Activated naive CD4-positive, alpha-beta T cell (primary cell): ENCODE measurements at places on chromosomes 6 and 20.
A peak's percentile ranks its signal among the peaks of the same experiment; 100 is the strongest.

DNA sequence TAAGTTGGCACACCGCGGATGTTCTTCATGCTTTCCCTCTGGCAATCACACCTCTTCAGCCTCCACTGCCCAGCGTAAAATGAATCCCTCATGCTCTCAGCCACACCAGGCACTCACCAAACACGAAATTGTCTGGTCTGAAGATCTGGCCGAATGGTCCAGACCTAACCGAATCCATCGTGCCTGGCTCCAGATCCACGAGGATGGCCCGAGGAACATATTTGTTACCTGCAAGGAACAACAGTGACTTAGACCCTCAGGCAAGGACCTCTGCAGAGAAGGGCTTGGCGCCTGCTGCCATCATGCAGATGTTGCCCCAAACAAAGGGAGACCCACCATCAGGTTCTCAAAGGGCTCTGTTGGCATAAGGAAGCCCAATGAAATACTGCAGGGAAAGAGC is 1.4 kb downstream of the TUBB2B start:
- no peak for DNase-seq

- DNase-seq, result no peak
These were observed 93.8 kb upstream of the MARCKS start for GRCh38 chr6:113763311-113763766.

GRCh38 chr6:18400831-18401446 is 13.8 kb downstream of the RNF144B start:
- no peak for DNase-seq

GRCh38 chr20:22920898-22921297 is 114.2 kb upstream of the SSTR4 start:
- DNase-seq, result no peak

GRCh38 chr20:3714092-3714491 is 1.7 kb upstream of the SIGLEC1 start:
- DNase-seq, result no peak

DNA sequence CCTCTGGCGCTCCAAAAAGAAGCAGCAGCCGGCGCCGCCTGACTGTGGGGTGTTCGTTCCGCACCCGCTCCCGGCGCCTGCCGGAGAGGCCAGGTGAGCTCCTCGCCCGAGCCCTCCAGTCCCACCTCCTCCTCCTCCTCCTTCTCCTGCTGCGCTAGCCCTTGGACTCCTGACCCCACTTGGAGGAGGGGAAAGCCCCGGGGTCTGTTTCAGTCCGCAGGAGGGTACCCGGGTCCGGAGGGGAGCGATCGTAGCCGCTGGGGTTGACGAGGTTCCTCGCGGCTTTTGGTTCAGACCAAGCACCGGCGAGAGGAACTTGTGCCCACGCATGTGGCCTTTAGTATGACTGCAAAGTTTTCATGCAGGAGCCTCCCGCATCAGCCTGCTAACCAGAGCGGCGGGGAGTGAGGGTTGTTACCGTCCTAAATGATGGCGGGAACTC is 493 bp downstream of the CRYBG1 start:
- DNase-seq, result no peak

- DNase-seq, result no peak
These were observed 218.5 kb downstream of the LY86 start for GRCh38 chr6:6806844-6807518.

DNA sequence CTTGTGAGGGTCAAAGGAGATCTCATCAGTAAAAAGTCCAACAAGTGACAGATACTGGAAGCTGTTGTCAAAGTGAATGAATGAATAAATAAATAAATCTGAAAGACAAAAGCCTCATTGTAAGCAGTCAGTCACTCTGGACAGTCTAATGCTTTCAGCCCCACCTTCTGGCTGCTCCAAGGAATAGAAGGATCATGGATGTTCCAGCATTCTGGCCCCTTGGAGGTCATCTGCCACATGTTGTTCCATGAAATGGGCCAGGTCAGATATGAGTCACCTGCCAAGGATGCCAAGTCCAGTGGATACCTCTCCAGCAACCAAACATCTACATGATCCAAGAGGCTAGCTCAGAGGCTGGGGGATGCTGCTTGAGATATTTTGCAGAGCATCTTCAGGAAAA is 185.6 kb downstream of the BMP7 start:
- DNase-seq, result no peak

GRCh38 chr6:106628658-106629102 is 618 bp downstream of the RTN4IP1 start:
- no peak for DNase-seq

GRCh38 chr20:10239954-10240353 is 21.3 kb downstream of the SNAP25 start:
- DNase-seq, result no peak

DNA sequence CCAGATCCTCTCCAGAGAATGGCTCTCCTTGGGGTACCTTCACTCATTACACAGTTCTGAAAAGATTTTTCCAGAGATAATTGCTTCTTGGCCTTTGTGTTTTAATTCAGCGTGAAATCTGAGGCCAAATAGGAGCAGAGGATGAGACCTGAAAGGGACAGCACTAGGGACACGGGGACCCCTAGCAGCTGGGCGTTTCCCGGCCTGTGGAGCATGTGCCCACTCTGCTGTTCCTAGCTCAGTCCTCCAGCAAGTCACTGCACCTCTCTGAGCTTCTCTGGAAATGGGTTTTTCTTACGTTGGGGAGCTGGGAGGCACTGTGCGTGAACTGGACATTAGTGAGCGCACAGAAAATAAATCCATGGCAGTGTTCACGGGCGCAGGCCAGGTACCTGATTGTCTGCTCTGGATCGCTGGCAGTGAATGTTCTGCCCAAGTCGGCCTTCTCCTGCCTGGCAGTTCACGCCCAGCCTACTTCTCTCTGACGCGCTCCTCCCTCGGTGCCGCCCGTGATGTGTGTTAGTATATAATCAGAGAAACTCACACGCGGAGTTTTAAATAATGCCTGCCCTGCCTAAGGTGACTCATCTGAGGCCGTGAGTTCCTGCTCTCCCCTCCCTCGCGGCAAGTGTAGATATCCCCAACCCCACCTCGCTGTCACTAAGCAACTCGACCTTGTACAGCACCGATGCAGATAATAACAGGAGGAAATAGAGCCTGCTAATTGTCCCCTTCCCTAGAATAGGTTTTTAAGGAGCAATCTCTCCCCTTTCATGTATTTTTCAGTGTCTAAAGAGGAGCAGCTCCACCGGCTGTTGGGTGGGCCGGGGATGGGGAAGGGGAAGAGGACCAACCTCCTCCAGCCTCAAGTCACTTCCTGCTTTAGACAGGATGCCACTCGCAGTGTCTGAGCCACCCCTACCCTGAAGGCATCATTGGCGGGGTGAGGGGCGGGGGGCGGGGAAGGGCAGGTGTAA is 2.7 kb upstream of the TUBB2A start:
- peak; percentile 53 for DNase-seq

- no peak for DNase-seq
These were observed 9.2 kb downstream of the GPX5 start for GRCh38 chr6:28534875-28535274.

GRCh38 chr6:79543411-79543810 is 6.2 kb upstream of the LCA5 start:
- DNase-seq, result no peak

DNA sequence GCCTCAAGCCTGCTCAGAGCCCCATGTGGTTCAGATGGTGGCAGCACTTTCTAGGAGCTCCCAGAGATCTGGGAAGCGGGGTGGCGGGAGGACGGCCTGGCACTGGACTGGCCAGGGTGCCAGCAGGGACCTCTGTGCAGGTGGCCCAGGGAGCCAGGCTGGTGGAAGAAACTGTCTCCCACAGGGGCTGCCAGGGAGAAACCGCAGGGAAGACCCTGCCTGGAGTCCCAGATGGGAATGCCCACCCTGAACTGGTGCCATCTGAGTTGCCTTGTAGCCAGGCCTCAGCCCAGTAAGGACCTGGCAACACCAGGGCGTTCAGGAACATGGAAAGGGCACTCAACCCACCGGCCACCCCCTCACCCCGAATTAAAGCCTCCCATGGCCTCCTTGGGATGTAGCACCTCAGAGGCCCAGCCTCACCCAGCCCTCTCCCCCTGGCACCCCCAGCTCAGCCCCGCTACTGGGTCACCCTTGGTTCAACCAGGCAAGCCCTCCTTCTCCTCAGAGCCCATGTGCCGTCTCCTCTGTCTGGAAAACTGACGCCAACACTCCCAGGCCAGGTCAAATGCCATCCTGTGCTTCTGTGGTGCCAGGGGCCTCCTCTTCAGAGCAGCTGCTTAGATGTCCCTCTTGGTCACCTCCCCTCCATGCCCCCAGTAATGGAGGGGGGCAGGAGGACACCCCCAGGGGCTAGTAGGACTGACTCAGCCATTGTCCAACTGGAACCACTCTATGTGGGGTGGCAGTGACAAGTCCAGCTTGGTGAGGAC is 5.9 kb upstream of the C20orf144 start:
- no peak for DNase-seq

- DNase-seq, result no peak
These were observed 73.2 kb downstream of the AHI1 start for GRCh38 chr6:135424385-135424784.

DNA sequence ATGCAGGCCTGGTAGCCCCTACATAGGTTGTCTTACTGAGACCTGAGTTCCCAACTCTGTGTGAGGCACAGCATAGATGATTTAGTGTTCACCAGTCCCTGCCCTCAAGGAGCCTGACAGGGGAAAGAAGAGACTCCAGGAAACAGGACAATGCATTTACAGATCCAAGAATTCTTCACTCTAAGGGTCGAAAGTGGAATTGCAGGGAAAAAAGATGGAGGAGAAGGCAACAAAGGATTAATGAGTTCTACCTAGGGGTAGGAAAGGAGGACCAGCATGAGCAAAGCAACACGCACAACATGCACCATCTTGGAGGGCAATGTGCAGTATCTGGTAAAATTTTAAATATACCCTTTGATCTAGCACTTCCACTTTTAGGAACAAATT is 5.9 kb downstream of the SPAG4 start:
- DNase-seq, result no peak

DNA sequence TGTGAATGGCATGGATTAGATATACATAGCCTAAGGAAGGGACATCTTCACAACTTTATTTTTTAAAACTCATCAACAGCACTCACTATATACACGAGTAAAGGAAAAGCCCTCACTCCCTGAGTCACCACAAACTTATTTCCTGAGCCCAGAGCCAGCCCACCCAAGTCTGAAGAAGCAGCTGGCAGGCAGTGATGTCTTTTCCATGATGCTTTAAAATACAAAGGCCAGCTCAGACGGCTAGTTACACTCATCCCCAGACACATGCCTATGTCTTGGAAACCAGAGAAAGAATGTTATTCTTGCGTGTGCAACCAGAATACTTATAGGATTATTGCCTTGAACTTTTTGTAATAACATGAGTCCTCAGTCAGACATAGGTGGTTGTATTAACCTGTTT is 114.4 kb downstream of the ADGRG6 start:
- DNase-seq, result no peak

GRCh38 chr6:158573542-158573931 is 13.6 kb downstream of the TMEM181 start:
- no peak for DNase-seq

GRCh38 chr20:52965380-52965779 is 6.8 kb upstream of the TSHZ2 start:
- no peak for DNase-seq

GRCh38 chr6:142700671-142701312 is 244.2 kb downstream of the HIVEP2 start:
- DNase-seq, result no peak

DNA sequence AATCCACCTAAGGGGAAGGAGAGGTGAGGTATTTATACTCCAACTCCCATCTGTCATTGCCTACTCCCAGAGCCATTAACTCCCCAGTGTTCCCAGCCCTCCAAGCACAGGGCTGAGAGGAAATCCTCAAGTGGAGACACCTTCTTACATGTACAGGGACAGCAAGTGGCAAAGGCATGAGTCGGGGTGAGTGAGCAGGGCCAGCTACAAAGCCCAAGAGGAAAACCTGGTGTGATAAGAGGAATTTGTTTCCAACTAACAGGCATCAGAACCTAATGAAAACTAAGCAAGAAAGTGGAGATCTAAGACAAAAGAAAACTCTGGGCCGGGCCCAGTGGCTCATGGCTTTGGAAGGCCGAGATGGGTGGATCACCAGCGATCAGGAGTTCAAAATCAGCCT is 70.0 kb upstream of the SRSF6 start:
- DNase-seq, result no peak

GRCh38 chr20:63135411-63135810 is 80.5 kb downstream of the YTHDF1 start:
- no peak for DNase-seq

DNA sequence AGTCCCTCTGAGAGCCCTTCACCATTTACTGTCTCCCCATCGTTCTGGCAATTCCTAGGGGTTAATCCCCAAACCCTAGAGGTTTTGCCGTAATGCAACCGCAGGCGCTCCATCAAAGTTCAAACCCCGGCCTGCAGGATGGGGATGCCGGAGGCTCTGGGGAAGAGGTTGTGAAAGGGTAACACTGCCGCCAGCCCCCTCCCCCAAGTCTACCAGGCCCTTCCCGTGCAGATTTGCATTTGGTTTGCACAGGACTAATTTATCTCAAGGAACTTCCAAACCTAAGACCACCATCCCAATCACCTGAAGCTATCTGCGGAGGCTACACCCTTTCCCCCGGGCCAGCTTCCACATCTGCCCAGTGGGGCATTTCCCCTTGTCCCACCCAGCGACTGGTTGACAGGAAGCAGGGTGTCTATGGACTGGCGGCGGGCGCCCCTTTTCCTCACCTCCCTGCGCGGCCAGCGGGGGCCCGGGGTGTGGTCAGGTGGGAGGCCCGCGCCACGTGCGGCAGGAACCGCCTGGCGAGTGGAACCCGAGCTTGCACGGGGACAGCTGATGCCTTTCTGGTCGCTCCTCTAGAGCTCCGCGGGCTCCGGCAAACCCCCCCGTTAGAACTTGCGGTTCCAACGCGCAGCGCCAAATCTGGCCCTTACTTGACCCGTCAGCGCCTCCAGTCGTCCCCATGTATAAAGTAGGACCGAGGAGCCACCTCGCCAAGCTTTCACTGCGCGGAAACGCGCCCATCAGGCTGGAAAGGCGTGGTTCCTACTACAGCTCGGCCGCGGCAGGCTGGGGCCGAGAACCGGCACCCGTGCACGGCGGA is 9.4 kb upstream of the SLC4A11 start:
- no peak for DNase-seq

- DNase-seq, result no peak
These were observed 213.5 kb upstream of the SULF2 start for GRCh38 chr20:47998736-47999135.

DNA sequence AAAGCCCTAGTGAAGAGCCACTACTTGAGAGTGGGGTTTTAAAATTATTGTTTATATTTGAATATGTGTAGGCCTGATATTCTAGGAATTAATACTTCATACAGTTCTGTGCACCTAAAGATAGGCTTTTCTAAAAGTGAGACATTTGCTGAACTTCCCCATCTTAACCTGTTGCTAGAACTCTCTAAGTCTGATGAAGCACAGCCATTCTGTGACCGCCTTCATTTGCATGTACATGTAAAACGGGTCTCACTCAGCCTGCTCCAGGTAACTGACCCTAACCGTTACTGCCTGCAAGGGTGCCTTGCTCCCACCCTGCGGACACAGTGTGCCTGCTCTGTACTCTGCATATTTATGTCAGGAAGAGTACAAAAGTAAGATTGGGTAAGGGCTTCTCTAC is 44.3 kb upstream of the IRF4 start:
- DNase-seq, result no peak
